ENCODE measurements at places on chromosomes 7 and 10.

DNA sequence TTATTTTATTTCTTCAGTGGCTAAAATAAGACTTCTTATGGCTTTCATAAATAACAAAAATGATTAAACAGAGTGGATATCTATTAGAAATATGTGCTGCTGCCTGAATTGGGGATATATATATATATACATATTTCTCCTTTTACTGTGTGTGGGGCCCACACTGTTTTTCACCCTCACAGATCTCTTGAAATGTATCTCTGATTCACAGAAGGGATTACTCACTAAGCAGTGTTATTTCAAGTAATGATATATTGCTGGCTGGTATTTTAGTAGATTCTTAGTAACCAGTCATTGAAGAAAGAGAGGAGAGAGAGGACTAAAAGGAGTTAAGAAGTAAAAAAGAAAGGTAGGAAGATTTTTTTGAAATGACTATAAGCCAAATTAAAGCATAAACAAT, 308.6 kb upstream of the NRP1 start:
- DNase-seq = no peak

DNA sequence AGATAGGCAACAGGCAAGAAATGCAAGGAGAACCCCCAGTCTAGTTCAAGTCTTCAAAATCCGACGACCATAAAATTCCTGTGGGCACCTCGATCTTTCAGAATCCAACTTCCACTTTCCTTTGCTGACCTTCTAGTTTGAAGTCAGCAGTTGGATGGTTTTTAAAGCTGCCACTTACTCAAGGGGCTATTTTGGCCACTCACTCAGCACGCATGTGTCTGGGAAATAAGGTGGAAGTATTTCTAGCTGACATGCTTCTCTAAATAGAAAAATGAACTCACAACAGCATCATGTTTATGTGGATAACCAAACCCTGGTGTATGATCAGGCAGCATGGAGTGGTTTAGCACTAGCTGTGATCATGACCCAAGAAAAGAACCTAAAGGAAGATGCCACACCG, at the start of gene NRAP:
TSS of gene NRAP (minus strand) at position 134 of the 400 bp plus-strand sequence. CDS start 159 bp downstream, outside the sequence.
- no peak for DNase-seq

- no peak for DNase-seq
These were observed 601.9 kb upstream of the GALNT17 start for GRCh38 chr7:70529914-70530585.

- DNase-seq = no peak
These were observed 306.0 kb upstream of the SHH start for GRCh38 chr7:156118248-156118645.

DNA sequence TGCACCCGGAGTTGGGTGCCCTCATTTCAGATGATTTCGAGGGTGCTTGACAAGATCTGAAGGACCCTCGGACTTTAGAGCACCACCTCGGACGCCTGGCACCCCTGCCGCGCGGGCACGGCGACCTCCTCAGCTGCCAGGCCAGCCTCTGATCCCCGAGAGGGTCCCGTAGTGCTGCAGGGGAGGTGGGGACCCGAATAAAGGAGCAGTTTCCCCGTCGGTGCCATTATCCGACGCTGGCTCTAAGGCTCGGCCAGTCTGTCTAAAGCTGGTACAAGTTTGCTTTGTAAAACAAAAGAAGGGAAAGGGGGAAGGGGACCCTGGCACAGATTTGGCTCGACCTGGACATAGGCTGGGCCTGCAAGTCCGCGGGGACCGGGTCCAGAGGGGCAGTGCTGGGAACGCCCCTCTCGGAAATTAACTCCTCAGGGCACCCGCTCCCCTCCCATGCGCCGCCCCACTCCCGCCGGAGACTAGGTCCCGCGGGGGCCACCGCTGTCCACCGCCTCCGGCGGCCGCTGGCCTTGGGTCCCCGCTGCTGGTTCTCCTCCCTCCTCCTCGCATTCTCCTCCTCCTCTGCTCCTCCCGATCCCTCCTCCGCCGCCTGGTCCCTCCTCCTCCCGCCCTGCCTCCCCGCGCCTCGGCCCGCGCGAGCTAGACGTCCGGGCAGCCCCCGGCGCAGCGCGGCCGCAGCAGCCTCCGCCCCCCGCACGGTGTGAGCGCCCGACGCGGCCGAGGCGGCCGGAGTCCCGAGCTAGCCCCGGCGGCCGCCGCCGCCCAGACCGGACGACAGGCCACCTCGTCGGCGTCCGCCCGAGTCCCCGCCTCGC, at the start of gene EGFR:
TSS of gene EGFR (plus strand) at position 657 of the 830 bp plus-strand sequence. CDS start 261 bp downstream, outside the sequence.
- no peak for DNase-seq

DNA sequence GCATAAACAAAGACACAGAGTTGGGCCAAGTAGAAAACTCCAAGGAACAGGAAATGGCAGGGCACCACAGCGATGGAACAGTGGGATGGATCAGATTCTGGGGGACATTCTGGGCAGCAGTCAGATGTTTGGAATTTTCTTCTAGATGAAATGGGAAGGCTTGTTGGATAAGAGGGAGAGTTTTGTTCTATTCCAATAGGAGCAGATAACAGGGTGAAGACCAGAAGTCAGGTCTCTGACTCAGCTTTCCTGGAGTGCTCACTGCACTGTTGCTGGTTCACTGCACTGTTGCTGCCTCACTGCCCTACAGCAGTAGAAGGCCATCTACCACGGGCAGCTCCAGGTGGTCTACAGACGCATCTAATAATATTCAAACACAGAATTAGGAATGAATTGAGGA, 135.6 kb downstream of the ATE1 start:
- no peak for DNase-seq

GRCh38 chr10:100114460-100114859, 32.8 kb upstream of the CPN1 start:
- DNase-seq = no peak

DNA sequence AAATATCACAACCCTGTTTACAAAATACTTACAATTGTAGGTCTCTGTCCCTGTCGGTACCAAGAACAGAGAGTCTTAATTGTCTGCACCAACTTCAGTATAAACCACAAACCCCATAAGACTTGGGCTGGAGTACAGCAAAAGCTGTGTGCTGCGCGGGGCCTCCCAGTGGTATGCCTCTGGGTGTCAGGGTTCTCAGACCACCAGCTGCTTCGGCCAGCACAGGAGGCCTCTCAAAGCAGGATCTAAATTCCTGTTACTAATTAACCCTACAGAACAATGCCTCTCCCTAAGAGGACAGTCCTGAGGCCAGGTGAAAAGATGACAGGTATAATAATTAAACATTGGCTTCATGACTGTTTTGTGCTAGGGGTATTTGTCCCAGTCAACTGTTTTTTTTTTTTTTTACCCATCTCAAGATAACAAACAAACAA, 957 bp upstream of the SVIL start:
- DNase-seq = no peak

GRCh38 chr7:34652809-34653208, 5.2 kb upstream of the NPSR1 start:
- DNase-seq = no peak

All from activated CD8-positive, alpha-beta memory T cell treated with anti-CD3 and anti-CD28 coated beads for 4 hours (primary cell).